ENCODE measurements at places on chromosomes 12 and 14.

GRCh38 chr14:22668417-22668816 lies 24.3 kb upstream of the OR6J1 start:
- DNase-seq = no peak

DNA sequence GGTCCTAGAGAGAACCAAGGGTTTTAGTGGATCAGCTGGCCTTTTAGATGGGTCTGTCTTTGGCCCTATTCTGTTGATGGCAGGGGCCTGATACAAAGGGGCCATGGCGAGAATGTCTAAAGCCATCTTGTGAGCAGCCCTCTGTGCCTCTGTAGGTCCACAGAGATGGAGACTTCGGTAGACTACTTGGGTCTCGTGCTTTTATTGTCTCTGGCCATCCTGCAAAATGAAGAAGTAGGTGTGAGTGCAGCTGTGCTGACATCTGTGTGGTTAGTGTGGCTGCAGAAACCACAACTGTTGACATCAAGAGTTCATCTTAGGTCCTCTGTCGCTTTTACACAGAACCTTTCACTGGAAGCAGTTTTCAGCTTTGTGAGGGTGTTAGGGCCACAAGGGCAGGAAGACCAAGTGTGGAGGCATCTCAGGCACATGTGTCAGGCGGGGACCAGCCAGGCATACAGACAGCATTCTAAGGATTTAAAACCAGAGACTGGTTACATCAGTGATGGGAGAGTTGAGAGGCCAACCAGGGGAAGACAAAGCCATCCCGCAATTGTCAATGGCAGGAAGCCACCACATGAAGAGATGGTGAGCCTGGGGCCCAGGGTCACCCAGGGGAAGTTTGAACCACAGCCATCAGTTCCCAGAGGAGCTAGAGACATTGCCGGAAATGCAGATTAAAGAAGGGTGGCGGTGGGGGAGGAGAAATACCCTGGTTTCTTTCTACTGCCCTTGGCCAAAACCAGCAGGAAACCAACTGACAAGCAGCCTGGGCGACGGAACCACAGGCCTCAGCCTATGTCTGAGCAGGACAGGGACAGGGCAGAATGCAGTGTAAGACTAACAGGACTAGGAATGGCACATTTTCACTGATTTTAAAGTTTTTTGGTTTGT lies 13.0 kb upstream of the TPCN1 start:
- no peak for DNase-seq

GRCh38 chr14:105177082-105177481 lies 4.0 kb downstream of the NUDT14 start:
- DNase-seq = no peak

DNA sequence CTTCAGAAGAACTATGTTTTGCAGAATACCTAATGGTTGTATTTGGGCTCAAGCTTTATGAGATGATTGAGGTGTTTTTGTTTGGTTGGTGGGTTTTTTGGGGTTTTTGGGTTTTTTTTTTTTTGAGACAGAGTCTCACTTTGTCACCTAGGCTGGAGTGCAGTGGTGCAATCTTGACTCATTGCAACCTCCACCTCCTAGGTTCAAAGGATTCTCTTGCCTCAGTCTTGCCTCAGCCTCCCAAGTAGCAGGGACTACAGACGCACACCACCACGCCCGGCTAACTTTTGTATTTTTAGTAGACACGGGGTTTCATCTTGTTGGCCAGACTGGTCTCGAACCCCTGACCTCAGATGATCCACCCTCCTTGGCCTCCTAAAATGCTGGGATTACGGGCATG lies 39.6 kb downstream of the ARL1 start:
- DNase-seq = no peak

- DNase-seq = no peak
Measured at GRCh38 chr14:46058964-46059563, 592.5 kb downstream of the RPL10L start.

- no peak for DNase-seq
Measured at GRCh38 chr12:47776471-47777143, 3.6 kb downstream of the SLC48A1 start.

GRCh38 chr12:51351913-51352532 lies 5.5 kb upstream of the CELA1 start:
- no peak for DNase-seq

DNA sequence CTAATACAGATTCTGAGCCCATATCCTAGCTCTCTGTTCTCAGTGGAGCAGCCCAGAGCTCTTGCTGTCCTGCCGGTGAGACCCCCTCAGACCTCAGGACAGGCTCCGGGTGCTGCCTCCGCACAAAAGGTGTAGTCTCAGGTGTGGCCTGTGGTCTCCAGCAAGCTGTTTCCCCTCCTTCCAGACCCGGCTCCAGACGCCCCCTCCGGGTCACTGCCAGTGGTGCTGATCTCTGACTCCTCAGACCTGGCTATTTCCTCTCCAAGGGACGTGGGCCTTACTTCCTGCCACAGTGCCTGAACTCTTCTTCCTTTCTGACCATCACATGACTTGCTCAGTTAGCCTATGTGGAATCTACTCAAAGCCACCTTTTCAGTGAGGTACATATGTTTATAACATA lies 337.5 kb downstream of the GLT1D1 start:
- DNase-seq = no peak

GRCh38 chr14:101465795-101466448 lies 95.4 kb upstream of the DIO3 start:
- DNase-seq = no peak

DNA sequence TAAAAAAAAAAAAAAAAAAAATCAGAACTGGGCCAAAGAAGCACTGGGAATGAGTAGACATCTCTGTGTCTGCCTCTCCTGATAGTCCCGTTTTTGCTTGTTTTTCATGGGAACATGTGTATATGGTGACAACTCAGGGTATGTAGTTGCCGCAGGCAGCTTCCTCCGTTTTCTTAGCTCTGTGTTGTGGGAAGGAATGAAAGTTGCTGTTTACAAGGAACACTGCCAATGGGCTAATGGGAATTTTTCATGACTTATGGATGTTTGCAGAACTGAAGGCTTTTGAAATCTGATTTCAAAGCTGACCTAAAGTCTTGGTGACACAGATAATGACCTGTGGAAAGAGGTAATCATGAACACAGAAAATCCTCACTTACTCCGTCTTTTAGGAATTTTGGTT lies 146.4 kb upstream of the BTG1 start:
- DNase-seq = no peak

GRCh38 chr12:40907115-40907527 lies 214.9 kb downstream of the CNTN1 start:
- DNase-seq = no peak

DNA sequence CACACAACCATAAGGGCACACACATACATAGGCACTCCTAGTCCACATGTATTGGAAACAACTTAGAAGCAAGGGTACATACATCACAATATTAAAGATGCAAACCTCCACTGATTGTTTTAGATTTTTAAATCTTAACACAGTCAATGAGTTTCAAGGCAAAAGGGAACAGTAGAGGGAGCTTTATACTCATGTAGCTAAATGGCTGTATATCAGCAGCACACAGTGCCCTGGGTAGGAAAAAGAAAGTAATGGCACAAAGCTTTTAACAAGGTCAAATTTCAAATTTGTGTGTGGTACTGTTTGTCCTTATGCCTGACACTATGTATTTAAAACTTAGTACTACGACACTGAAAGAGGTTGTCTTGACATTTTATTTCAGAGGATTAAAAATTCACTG lies 262.0 kb downstream of the MED13L start:
- DNase-seq = peak; percentile 7

GRCh38 chr12:95505039-95505438 lies 31.1 kb downstream of the METAP2 start:
- DNase-seq = no peak

GRCh38 chr14:68305738-68306137 lies 486.2 kb downstream of the RAD51B start:
- no peak for DNase-seq

DNA sequence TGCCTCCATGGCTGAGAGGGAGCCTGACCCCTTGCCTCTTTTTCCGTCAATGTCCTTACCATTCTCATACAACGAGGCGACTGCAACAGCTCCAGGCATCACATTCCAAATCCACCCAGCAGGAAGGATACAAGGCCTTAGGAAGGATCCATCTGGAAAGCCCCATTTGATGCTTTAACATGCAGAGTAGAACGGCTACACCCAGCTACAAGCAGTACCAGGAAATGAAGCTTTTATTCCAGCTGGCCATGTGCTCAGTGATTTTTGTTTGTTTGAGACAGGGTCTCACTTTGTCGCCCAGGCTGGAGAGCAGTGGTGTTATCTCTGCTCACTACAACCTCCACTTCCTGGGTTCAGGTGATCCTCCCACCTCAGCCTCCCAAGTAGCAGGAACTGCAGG lies 124.8 kb downstream of the TMEM132D start:
- no peak for DNase-seq

GRCh38 chr14:22588526-22589095 lies 413 bp downstream of the DAD1 start:
- no peak for DNase-seq

Measured in BJ (cell line).